ENCODE measurements at places on chromosomes 1 and 21.
A peak's percentile ranks its signal among the peaks of the same experiment; 100 is the strongest.

DNA sequence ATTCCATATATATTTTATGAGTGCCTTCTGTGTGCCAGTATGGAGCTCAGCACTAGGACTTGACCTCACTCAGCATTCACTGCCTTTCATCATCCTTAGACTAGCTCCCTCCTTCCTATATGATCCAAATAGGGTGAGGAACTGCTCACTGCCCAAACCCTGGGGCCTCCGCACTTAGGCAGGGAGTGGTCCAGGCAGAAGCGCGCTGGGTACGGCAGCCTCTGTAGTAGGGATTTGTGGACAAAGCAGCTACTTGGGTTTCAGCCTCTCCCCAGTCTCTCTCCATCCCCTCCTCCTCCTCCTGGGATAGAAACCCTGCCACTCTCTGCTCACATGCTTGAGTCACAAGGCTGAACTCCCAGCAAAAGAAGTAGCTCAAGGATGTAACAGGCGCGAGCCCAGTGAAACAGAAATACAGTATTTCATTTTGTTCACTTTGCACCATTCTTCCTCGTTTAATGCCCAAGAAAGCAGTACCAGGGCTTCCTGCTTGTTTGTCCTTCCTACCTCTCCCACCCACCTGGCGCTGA lies 32.9 kb downstream of the PLEKHA6 start:
- no peak for DNase-seq

- no peak for DNase-seq
Measured at GRCh38 chr1:22320587-22321344, 130.9 kb upstream of the ZBTB40 start.

DNA sequence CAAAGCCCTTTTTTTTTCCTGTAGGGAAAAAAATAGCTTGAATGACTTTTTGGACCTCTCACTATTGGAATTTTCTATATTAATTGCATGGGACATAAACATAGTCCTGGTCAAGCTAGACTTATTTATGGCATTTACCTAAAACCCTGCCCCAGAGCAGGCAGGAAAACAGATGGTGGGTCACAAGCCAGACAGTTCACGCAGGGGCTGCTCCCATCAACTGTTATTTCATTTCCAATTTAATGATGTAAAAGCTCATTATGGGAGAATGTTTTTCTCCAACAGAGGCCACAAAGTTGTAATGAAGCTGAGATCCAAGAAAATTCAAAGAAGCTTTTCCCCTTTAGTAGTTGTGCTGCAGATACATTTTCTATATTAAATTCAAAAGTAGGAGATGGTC lies 99.2 kb downstream of the SGIP1 start:
- DNase-seq = no peak

DNA sequence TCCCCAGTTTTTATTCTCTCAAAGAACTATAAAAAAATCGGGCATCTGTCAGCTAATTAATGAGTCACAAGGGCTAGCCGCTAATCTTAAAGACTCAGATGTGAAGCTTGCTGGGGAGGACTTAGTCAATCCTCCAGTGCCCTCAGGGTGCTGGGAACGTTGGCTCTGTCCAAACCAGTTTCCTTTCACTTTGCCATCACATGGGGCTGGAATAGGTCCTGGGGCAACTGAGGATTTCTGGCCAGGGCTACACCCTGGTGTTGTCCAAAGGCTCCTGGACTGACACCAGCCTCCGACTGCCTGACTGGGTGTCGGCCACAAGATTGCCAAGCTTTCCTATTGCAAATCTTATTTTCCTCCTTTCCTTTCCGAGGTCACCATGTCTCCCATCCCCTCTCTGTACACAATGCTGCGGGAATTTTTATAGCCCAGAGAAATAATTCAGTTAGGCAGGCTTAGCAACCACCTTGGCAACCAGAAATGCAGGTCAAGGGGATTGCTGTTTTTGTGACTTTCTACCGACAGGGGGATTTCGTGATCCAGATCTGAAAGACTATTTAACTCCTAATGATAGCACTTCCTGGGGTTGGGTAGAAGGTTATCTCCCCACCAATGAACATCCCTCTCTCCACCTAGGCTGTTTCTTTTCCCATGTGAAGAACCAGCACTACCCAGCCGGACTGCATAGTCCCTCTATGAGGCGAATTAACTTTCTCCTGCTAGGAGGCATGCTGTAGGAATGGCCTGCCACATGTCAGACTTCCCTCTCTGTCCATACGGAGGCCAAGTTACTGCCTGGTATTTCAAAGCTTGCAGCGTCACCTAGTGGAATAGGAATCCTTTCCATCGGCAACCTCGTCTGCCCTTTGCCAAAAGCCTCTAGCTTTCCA lies 29.9 kb upstream of the CTBS start:
- no peak for DNase-seq

DNA sequence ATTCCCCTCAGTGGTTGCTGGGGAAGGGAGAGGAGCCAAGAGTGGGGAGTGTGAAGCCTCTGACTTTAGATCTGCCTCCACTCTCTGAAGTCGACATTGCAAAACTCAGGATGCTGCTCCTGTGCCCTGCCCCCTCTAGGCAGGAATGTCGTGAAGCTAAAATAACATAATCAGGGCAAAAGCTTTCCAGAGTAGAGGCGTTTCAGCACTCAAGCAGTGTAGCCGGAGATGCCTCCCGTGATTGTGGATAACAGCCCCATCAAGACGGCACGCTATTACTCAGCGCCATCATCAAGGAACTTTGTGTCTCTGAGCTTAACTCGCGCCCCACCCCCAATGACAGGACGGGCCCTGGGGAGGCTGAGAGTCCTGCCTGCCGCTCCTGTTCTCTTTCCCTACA lies 60.0 kb downstream of the FBXO2 start:
- no peak for DNase-seq

DNA sequence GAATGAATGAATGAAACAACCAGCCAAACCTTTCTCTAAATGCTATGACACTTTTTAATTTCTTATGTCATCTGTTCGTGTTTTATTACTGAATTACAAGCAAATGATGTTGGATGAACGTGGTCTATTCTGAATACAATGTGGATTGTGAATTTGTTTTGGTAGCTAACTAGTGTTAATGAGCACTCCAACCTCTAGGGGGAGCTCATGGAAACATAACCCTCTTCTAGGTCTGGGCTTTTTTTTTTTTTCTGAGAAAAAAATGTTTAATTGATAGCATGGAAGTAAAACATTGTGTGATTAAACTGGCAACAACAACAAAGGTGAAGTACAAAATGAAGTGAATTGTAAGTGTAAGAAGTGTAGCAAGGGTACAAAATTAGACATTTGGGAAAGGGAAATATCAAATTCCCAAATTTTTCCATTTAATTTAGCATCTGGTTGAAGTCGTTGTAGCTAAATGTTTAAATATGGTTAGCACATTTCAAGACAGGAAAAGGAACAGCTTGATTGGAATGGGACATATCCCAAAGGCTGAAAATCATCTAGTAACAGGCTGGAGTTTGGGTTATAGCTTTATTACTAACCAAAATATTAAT lies 42.6 kb upstream of the PTGS2 start:
- DNase-seq = peak; percentile 4

DNA sequence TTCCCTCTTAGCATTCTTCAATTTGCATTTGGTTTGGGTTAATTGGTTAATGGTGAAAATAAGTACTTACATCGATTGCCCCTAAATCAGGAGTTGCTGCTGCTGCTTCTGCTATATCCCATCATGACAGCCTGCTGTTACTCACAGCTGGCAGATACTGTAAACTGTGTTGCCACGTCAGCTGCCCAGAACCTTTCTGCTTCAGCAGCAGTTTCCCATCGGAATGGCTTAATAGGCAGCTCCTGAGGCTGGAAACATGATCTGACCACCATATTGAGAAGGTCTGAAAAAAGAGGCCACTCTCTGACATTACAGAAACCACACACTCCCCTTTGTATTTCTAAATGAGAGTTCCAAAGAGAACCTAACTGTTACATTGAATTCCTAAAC lies 14.3 kb upstream of the SEC16B start:
- DNase-seq = peak; percentile 54

GRCh38 chr1:223718850-223719249 lies 6.5 kb downstream of the CAPN2 start:
- no peak for DNase-seq

DNA sequence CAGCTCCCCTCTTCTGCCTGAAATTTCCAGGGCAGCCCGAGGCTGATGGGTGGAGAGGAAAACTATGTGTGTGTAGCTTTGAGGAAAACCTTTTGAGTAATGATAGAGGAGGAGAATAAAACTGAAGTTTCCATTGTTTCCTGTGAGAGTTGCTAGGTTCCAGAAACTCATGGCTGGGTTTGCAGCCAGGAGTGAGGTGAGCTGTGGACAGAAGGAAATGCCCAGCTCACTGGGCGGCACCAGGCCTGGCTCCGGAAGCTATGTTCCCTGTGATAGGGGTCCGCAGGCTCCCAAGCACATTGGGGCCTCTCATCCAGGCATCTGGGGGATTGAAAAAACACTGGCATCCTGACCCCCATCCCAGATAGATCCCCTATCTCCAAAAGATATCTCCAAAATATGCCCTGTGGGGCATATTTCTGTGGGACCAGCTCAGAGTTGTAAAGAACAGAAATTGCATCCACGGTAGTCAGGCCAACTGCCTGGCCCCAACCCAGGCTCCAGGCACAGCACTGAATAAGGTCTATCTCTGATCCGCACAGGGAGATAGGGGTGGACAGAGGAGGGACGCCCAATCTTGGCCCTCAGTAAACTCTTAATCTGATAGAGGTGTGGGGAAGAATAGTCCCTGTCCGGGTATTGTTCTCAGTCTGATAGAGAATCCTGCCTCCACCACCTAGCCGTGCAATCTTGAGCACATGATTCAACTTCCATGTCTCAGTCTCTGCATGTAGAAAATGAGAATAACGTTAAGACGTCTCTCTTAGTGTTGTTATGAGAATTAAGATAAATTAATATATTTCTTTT lies 1.8 kb upstream of the HSPG2 start:
- no peak for DNase-seq

DNA sequence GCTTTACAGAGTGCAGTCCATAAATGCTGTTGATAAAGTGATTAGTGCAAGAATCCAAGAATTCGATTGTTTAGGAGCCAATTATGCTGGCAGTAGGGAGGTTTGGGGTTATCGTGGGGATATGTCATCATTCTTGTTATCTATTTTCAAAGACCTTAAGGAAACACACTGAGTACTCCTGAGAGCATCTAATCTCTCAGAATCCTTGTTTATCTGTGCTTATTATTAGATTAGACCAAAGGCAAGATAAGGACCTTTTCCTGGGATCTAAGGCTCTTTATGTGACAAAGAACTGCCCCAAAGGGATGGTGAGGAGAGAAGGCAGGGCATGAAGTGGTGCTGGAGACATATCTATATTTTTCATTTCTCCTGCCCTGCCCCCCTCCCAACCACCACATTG lies 139.1 kb downstream of the TSEN15 start:
- no peak for DNase-seq

GRCh38 chr21:26788790-26789189 lies 56.4 kb downstream of the ADAMTS1 start:
- no peak for DNase-seq

GRCh38 chr1:119368554-119368953 lies at the start of gene HAO2:
TSS of gene HAO2 (plus strand) at chr1:119368785. CDS start at chr1:119381086, 12,301 bp downstream.
- DNase-seq = peak; percentile 54

DNA sequence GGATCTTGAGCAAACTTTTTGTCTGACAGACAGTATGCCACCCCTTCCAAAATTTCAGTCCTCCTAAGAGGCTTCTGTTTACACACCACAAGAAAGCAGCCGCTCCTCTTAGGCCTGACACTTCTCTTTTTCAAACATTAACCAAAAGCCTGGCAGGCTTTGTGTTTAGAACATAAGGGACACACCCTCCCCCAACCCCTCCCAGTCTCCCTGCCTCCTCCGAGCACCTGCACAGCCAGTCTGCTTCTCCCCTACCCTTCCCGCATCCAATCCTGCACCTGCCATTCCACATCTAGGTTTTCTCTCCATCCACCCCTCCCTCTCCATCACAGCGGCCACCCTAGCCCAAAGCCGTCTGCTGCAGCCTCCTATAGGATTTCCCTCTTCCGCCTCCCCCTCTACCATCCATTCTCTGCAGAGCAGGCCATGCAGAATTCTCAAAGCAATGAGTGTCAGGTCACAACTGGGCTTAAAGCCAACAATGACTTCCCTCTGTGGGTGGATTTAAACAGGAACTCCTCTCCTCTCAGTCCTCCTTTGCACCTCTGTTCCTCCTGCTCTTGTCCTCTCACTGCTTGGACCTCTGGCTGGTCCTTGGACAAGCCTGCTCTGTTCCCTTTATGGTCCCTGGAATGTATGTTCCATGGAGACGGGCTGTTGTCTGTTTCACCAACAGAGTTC lies 478.2 kb downstream of the NPHP4 start:
- DNase-seq = no peak

GRCh38 chr1:115802416-115802815 lies 33.9 kb upstream of the CASQ2 start:
- DNase-seq = no peak

DNA sequence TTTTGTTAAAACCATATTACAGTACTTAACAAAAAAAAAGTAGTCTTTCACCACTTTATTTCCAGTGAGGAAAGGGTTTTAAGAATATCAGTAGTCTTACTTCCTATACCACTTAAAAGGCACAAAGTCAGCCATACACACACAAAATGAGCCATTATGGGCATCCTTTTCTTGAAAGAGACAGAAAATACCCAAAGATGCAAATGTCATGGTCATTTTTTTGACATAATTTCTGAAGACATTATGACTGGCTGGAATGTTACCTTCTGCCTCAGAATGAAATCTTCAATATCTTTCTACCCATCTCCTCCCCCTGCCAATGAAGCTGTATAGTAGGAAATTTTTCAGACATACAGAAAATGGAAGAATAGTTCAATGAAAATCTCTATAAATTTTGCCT lies 237.7 kb downstream of the SLC45A1 start:
- DNase-seq = no peak

DNA sequence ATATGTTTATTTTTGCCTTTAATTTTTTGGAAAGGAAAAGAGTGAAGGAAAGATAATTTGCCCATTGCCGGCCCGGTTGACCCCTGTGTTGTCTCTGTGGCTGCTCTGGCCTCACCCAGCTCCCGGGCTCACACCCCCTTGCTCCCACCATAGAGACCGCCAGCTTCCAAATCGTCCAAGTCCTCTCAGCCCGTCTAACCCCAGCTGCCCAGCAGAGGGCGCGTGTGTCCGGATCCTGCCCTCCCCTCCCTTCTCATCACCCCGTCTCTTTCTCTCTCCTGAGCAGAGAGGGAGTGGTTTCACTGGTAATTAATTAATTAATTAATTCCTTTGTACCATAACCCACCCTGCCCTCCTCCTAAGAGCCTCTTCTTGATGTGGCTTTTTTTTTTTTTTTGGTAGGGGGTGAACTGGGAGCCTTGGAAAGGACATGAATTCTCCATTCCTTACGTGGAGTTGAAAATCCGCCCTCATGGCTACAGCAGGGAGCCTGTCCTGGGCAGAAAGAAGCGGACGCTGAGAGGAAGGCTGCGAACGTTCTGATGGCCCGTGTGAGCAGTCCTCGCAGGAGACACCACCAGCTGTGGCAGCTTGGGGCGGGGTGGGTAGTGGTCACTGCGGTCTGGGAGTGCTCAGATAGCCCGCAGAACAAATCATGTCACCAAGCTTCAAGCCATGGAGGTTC lies 45.9 kb downstream of the KIAA0040 start:
- DNase-seq = no peak

GRCh38 chr1:218828125-218828650 lies 345.5 kb upstream of the LYPLAL1 start:
- no peak for DNase-seq

GRCh38 chr1:67300561-67300960 lies 7.1 kb upstream of the IL12RB2 start:
- DNase-seq = no peak

Data from epithelial cell of proximal tubule (primary cell).